ENCODE measurements at places on chromosomes 4 and X.

DNA sequence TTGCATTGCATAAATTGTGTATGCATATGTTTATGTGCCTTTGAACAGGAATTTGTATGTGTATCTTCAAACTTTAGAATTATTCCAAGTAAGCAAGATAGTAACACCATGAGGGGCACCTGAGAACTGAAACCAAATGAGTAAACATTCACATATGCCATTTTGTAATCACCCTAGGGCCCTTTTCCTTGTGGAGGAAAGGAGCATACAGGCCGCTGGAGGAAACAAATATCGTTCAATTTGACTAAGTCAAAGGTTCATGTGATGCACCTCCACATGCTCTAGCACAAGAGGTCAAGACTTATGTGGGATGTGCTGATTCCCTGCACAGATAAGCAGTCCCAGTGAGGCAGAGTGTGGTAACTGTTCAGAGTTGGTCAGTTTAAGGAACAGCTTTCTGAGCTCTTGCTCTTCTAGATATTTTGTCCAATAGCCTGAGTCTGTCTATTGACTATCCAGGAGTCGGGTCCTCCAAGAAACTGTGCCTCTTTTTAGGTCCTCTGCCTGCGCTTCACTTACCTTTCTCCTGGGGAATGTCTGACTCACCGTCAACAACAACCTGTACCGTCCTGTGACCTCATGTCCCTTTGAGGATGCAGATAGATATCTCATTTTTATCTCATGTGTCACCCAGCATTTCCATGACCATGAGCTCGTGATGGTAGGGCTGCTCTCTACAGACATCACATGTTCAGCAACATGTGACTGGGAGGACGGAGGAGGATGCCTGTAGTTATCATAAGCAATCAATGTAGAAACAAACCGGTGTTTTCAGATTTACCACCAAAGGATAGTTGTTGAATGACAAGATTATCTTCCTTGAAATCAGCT lies 196.9 kb downstream of the NWD2 start:
- DNase-seq = peak; percentile 70

DNA sequence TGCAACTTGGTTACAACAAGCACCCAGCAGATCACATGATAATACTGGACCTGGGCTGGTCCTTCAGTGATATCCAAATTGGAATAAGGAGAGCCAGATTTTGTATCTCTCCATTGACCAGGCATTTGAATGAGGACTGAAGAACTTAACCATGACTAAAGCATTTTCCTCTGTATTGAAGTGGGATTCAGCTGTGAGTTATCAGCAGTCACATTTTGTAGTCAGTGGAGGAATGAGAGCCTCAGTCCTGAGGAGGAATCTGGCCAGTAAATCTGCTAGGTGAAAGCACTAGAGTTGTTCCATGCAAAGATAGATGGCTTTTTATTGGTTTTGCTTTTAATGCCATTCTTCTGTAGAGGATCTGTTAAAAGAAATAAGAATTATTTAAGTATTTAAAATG lies 1506.0 kb downstream of the PCDH7 start:
- no peak for DNase-seq

GRCh38 chrX:8037593-8038348 lies 110.6 kb upstream of the PNPLA4 start:
- no peak for DNase-seq

DNA sequence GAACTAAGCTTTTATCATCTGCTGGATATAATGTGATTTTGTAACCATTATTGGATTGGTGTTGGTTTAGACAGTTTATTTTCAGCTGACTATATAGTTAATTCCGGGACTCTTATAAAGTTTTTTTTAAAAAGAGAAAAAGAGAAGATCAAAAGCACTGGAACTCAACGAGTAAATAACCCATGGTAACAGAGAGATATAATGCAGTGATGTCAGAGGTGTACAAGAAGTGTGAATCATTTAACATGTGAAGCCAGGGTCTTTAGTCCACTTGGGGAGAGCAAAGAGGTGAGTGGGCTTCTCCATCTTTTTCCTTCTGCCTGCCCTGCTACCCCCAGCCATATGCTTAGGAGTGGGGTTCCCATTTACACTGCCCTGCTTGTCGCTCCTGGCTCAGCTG lies 3.2 kb downstream of the TMEM165 start:
- no peak for DNase-seq

GRCh38 chrX:134452596-134452995 lies 7.4 kb upstream of the HPRT1 start:
- DNase-seq = no peak
